Tibial artery (tissue), 4 donors: ENCODE measurements at places on chromosomes 1 and 21.
A peak's percentile ranks its signal among the peaks of the same experiment; 100 is the strongest.

GRCh38 chr21:16169102-16169511 lies 439.3 kb downstream of the USP25 start:
- DNase-seq = no peak

DNA sequence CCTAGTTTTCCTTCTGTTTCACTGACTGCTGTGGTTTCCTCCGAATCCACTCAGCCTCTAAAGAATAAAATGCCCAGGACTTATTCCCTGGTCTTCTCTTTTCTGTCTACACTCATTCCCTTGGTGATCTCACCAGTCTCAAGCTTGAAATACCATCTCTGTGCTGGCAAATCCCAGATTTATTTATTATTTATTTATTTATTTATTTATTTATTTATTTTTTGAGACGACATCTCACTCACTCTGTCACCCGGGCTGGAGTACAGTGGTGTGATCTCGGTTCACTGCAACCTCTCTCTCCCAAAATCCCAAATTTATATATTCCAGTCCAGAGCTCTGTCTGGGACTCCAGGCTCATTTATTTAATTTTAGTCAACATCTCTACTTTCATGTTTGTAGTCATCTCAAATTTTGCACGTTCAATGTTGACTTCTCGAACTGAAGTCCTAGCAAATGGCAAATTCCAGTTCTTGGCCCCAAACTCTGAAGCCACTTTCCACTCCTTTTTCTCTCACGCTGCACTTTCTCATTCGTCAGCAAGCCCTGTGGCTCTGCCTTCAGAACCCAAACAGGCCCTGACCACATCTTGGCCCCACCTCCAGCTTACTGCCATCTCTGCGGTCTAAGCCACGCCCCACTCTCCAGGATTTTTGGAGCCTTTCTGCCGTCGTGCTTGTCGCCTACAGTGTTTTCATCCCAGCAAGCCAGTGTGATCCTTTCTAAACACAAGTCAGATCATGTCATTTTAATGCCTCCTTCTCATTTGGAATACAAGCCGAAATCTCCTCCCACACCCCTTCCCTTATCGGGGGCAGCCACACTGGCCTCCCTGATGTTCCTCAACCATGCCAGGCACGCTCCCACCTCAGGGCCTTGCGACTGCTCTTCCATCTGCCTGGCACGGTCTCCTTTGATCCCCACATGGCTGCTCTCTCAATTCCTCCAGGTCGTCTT lies 14.2 kb upstream of the TENT5B start:
- DNase-seq = peak; percentile 92

DNA sequence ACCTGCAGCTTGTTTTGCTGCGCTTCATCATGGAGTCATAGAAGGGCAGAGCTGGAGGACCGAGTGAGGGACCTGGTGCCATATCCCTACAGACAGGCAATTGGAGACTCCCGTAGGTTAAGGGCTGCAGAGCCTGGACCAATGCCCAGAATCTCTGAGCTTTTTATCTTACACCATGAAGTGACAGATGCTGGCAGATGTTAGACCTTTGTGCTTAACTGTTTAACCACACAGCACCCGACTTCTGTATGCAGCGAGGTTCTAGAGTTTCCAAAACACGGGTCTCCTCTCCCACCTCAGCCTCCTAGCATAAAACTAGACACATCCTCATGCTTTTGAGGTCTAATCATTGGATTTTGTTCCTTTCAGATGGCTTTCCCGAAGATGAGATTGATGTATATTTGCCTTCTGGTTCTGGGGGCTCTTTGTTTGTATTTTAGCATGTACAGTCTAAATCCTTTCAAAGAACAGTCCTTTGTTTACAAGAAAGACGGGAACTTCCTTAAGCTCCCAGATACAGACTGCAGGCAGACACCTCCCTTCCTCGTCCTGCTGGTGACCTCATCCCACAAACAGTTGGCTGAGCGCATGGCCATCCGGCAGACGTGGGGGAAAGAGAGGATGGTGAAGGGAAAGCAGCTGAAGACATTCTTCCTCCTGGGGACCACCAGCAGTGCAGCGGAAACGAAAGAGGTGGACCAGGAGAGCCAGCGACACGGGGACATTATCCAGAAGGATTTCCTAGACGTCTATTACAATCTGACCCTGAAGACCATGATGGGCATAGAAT lies 47.6 kb downstream of the B3GALT5 start:
- DNase-seq = no peak

- no peak for DNase-seq
Measured at GRCh38 chr1:229364207-229365065, 21.6 kb upstream of the CCSAP start.

DNA sequence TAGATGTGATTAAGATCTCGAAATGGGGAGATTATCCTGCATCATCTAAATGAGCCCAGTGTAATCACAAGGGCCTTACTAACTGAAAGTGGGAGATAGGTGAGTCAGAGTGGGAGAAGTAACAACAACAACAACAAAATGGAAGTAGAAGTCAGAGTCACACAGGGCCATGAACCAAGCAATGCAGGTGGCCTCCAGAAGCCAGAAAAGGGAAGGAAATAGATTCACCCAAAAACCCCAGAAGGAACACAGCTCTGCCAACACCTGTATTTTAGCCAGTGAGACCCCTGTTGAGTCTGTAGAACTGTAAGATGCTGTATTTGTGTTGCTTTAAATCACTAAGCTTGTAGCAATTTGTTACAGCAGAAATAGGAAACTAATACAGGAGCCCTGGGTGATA lies 4.1 kb downstream of the TAGLN2 start:
- no peak for DNase-seq

GRCh38 chr1:71511505-71511904 lies 430.7 kb upstream of the ZRANB2 start:
- DNase-seq = no peak

DNA sequence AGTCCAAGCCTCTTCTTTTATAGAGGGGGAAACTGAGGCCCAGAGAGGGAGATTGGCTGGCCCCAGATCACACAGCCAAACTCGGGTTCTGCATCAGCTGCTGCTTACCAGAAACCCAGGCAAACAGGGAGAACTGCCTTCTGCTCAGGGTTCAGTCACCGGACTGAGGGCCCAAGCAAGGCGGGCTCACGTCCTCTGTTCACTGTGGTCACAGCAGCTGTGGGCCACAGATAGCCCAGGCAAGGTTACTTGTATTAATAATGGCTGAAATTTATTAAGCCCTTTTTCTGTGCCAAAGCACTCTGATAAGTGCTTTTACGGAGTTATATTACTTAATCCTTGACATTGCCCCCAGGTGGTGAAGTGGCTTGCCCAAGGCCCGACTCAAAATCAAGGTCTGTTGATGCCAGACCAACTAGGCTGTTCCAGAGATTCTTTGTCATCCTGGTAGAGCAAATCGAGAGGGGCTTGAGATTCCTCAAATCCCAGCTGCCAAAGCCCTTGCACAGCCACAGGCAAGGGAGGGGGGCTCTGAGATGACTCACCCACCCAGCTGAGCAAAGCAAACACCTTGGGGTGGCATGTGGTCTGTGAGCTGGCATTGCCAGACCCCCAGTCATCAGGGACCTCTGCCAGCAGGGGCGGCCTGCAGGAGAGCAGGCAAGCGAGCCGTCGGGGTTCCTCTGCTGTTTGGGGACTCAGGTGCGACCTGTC lies 36.5 kb downstream of the EPHB2 start:
- no peak for DNase-seq

- DNase-seq = peak; percentile 99
Measured at GRCh38 chr1:193121616-193122593, at the start of gene CDC73. TSS of gene CDC73 (plus strand) at chr1:193122031. CDS start at chr1:193122201, 170 bp downstream.

- DNase-seq = no peak
Measured at GRCh38 chr1:51189421-51190073, 46.5 kb upstream of the RNF11 start.

DNA sequence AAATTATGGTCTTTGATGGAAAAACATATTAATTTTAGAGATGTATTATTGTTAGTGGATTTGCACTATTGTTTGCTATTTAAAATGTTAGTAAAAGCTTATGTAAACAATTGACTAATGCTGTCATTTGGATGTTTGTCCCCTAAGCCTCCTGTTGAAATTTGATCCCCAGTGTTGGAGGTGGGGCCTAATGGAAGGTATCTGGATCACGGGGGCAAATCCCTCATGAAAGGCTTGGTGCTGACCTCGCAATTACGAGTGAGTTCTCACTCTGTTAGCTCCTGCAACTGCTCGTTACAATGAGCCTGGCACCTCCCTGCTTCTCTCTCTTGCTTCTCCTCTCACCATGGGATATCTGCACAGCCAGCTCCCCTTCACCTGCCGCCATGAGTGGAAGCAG lies 14.3 kb downstream of the TMEM35B start:
- no peak for DNase-seq

GRCh38 chr1:18866846-18867245 lies 7.4 kb upstream of the TAS1R2 start:
- no peak for DNase-seq

DNA sequence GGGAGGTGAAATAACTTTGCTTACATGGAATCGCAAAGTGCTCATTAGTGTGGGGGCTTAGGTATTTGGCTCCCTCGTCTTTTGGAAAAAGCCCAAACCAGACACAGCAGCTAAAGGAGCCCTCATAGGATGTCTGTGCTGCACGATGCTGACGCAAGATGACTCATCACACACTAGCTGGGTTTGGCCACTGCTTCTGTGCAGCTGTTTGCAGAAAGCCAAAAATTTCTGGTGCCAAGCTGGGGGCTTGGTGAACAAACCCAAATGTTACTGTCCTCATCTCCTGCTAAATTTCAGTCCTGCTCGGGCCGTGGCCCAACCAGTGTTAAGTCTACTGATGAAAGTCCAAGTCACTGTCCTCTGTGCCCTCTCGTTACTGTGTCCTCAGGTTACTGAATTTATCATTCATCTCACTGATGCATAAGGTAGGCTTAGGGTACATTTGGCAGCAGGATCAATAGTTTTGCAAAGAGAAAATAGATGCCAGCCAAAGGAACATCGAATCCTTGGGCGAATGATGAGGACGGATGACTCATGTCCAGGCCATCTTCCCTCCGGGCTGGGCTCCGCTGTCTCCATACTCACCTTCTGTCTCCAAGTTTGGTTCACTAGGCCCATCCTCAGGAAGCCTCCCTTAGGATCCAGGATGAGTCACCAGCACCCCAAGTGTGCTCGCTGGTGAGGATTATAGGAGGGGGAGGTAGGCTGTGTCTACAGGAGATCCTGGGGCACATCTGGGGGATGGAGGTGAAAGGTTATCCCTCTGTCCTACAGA lies 177.7 kb downstream of the ADSS2 start:
- peak; percentile 73 for DNase-seq

- DNase-seq = no peak
Measured at GRCh38 chr1:219120624-219121544, 52.8 kb upstream of the LYPLAL1 start.

DNA sequence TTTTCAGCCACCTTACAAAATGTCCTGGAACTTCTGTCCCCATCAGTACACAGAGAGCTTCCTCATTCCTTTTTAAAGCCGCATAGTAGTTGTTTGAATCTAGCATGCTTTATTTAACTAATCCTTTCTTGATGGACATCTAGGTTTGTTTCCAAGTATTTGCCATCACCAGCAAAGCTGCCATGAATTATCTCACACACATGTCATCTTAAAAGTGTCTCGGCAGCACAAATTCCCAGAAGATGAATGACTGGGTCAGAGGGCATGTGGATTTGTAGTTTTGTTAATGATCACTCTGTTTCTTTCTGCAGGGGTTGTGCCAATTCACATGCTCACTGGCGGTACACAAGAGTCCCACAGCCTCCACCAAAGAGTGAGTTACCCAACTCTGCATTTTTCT lies 68.3 kb downstream of the CLIC6 start:
- DNase-seq = no peak

GRCh38 chr1:233138788-233139585 lies 156.5 kb downstream of the PCNX2 start:
- no peak for DNase-seq

- no peak for DNase-seq
Measured at GRCh38 chr1:160437432-160438316, 37.3 kb downstream of the VANGL2 start.

- DNase-seq = no peak
Measured at GRCh38 chr21:34498623-34499022, 13.4 kb downstream of the KCNE1 start.

DNA sequence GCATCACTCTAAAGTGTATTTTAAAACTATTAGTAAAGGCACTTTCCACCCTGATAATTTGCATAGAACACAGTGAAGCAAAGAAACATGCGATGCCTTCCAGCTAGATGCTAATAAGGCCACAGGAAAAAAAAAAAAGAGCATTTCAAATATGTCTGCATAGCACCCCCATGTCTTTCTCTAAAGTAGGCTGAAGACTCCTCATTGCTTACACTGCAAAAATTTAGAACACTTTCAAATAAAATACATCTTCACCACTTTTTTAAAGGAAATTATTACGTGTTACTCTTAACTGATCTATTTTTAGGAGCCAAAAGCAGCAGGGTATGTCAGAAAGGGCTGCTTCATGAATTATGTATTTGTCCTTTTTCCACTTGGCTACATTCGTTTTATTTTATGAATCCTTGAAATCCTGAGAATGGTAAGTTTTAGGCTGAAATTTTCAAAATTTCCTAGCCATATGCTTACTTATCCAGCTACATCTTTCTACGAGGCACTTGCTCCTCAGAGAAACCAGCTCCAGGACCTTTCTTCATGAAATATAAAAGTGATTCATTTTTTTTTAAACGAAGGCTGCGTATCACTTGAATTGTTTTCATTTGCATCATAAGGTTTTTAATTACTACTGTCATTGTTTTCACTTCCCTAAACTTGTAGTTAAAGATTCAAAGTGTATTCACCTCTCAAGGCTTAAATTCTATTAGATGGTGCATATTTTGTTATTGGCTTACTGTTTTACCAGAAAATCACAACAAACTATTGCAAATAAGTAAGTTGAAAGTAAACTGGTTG lies 513.0 kb downstream of the PTPRC start:
- DNase-seq = no peak

DNA sequence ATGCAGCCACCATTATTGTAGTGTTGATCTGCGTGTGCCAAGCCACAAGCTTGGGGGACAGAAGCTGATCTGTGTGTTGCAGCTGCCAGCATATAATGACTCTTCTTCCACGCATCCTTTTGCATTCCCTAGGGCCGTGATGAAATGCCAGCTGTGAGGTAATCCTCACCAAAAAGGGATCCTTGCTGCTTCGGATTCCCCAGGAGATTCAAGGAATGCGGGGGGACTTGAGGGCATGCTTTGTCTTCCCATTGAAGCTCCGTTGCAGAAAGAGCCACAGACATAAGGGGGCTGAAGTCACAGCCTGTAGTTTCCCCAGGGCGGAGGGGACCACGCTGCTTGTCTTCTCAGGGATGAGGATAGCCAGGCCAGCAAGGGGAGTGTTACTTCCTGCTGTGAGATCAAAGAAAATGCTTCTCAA lies 281.6 kb upstream of the FMN2 start:
- DNase-seq = no peak

- DNase-seq = peak; percentile 79
Measured at GRCh38 chr21:45427331-45428271, 22.6 kb downstream of the COL18A1 start.

GRCh38 chr1:246930830-246931548 lies 759 bp downstream of the AHCTF1 start:
- peak; percentile 64 for DNase-seq
